Stimulated activated CD4-positive, alpha-beta T cell treated with anti-CD3 and anti-CD28 coated beads, TNF-alpha, amount 100 ng/mL, for 48 hours (primary cell): ENCODE measurements at places on chromosomes 11 and 22.

DNA sequence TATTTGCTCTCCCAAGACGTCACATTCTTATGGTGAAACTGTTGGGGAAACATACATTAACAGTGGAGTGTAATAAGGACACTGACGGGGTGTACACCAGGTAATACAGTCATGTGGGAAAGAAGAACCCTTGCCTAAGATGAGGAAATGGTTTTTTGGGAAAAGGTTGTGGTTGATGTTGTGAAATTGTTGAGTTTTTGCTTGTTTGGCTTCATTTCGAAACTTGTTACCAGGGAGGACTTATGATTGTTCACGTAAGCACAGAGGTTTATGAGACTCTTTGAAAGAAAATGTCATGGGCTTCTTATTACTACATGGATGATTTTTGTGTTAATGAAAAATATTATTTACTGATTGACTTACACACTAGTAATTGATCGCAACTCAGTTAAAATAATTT, 16.8 kb downstream of the ANO3 start:
- DNase-seq, result no peak

GRCh38 chr11:31199378-31199777, 170.2 kb downstream of the DCDC1 start:
- DNase-seq, result no peak

GRCh38 chr22:49672014-49672516, 155.6 kb downstream of the BRD1 start:
- DNase-seq, result no peak

DNA sequence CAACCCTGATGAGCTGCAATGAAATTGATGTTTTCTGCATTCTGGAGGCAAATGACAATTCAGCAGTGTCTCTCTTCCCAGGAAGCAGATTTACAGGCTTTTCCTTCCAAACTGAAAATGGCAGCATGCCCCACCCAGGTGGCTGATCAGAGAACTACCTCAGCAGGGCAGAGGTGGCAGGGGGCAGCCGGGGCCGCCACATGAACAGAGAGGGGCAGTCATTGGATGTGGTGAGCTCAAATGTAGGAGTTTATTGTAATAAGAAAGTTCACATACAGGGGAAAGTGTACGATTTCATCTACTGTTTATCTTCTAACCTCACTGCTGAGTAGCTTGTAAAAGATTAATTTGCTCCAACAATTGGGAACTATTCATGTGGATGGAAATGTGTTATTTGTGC, 15.7 kb upstream of the PARVA start:
- DNase-seq, result no peak
